ENCODE measurements at places on chromosomes 16 and 17. TPM values are rescaled to one million over a fixed set of nuclear protein-coding genes. Genes with fewer than 3 reads are reported as not detected.

Gene SMPD3
- 4.5 TPM for total RNA-seq

Gene ORC6
- 20.7 TPM for total RNA-seq

Gene KRT32
- total RNA-seq: 0.83 TPM

Gene RSKR
- total RNA-seq: 17.5 TPM

Gene CMTM2
- not detected for total RNA-seq

Gene ABCA9
- 0.19 TPM for total RNA-seq

Gene TBC1D28
- total RNA-seq: not detected

Gene MYH3
- total RNA-seq: 11.2 TPM

Gene TAT
- total RNA-seq: 0.14 TPM

Gene SLC12A3
- 4.2 TPM for total RNA-seq

Gene ARHGAP44
- total RNA-seq: 10.9 TPM

Gene HCRT
- total RNA-seq: not detected

DNA sequence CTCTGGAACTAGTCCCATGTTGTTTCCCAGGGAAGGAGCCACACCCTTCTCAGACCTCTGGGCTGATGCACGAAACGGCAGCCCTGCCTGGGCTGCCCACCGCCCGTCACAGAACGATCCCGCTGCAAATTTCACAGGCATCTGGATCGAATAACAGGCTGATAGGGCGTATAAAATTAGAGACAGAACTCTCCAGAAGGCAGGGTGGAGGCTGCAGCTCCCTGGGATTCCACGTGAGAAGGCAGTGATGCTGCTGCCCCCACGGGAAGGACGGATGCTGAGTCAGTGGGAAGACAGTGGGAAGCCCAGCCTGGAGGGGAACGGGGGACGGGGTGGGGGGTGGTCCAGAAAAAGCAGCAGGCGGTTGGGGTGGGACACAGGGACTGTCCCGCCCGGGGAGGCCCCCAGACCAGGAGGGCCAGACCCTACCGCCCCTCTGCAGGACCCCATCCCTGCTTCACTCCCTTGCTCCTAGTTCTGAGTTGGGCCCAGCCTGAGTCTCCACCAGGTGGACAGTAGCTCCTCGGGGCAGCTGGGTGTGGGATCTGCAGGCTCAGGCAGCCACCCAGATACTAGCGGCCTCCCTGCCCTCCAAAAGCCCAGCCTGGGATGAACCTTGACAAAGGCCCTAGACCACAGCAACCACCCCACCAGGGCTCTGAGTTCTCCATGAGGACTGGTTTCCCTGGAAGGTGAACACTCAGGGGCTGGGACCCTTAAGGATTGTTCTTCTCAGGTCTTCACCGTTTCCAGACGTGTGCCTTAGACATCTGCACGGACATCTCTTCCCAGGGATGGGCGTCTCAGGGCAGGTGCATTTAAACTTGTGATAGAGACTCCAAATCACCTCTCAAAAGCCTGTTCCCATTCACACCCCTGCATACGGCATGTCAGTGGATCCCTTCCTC is 117.8 kb downstream of the METRNL start:
- peaks cover 9% of the 10 kb centered on the region for H3K4me1 ChIP-seq
- H3K36me3 ChIP-seq: no peaks in the 10 kb centered on the region
- no peaks in the 10 kb centered on the region for H3K27me3 ChIP-seq
- H3K4me3 ChIP-seq: no peak overlapping the region
- no peak for DNase-seq

GRCh38 chr16:74275031-74275636 is 21.5 kb upstream of the PSMD7 start:
- no peak for DNase-seq
- no peaks in the 10 kb centered on the region for H3K4me1 ChIP-seq
- no peaks in the 10 kb centered on the region for H3K36me3 ChIP-seq
- H3K4me3 ChIP-seq: no peak overlapping the region
- H3K27me3 ChIP-seq: peaks cover 11% of the 10 kb centered on the region
- H3K27ac ChIP-seq: no peak overlapping the region

GRCh38 chr16:27751676-27752075 is 201.7 kb downstream of the KATNIP start:
- H3K4me3 ChIP-seq: no peak overlapping the region
- H3K4me1 ChIP-seq: peaks cover 23% of the 10 kb centered on the region
- peaks cover 26% of the 10 kb centered on the region for H3K36me3 ChIP-seq
- H3K27me3 ChIP-seq: no peaks in the 10 kb centered on the region
- H3K27ac ChIP-seq: no peak overlapping the region
- no peak for DNase-seq

DNA sequence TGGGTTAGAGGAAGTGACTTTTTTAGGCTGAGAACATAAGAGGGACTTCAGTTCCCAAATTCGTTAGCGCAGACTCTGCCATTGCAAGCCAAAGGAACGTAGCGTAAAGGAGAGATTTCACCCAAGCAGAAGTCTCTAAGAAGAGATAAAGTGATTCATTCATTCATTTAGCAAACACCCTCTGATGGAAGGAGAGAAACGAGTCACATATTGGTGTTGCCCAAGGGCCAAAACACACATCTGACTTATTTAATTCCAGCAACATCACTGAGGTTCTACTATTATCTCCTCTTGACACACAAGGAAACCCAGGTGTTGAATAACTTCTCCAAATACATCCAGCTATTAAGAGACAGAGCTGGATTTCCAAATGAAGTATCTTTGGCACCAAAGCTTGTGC is 85.7 kb upstream of the CACNG3 start:
- H3K4me1 ChIP-seq: no peaks in the 10 kb centered on the region
- H3K27me3 ChIP-seq: peaks cover 3% of the 10 kb centered on the region
- DNase-seq: no peak

DNA sequence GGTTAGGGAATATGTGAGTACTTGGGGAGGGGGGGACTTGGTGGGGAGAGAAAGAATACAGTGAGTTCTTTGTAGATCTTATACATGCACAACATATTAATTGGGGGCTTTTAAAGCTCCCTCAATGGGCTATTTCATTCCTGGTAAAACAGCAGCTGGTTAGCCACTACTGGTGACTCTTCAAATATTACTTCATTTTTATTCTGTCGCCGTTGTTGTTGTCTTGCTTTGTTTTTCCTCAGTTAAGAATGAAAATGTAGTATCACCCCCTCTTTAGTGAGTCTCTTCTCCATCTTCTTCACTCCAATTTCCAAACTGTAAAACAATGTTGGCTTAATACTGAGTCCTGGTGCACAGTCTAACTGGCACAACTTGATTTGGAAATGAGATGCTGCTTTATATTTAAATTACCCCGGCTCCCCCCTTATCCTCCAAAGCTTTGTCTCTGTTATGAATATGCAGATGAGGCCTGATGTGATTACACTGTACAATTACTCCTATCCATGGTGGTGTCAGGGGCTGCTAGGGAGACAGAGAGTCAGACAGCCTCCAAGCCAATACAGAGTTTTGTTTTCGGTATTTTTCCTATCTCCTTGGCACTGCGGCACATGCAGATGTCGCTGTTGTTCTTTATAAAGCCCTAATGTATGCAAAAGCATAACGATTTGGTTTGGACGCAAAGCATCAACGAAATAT is 256.9 kb upstream of the PMFBP1 start:
- H3K4me3 ChIP-seq: no peak overlapping the region
- H3K27me3 ChIP-seq: no peaks in the 10 kb centered on the region
- DNase-seq: no peak
- peaks cover 9% of the 10 kb centered on the region for H3K36me3 ChIP-seq
- H3K27ac ChIP-seq: no peak overlapping the region

GRCh38 chr16:75928295-75928694 is 202.0 kb upstream of the CPHXL start:
- H3K27ac ChIP-seq: no peak overlapping the region
- H3K4me3 ChIP-seq: no peak overlapping the region
- no peak for DNase-seq
- no peaks in the 10 kb centered on the region for H3K27me3 ChIP-seq
- no peaks in the 10 kb centered on the region for H3K4me1 ChIP-seq
- H3K36me3 ChIP-seq: no peaks in the 10 kb centered on the region

- no peak for DNase-seq
- no peak overlapping the region for H3K27ac ChIP-seq
- H3K4me1 ChIP-seq: no peaks in the 10 kb centered on the region
These were observed 3.9 kb upstream of the TMEM114 start for GRCh38 chr16:8594149-8594666.

- no peak overlapping the region for H3K27ac ChIP-seq
- H3K4me1 ChIP-seq: no peaks in the 10 kb centered on the region
- peaks cover 4% of the 10 kb centered on the region for H3K27me3 ChIP-seq
- no peaks in the 10 kb centered on the region for H3K36me3 ChIP-seq
- DNase-seq: no peak
These were observed 309.2 kb downstream of the MAP2K6 start for GRCh38 chr17:69723741-69724140.

GRCh38 chr16:76176153-76176552 is 101.0 kb upstream of the CNTNAP4 start:
- DNase-seq: no peak
- H3K27me3 ChIP-seq: no peaks in the 10 kb centered on the region
- H3K36me3 ChIP-seq: no peaks in the 10 kb centered on the region
- no peaks in the 10 kb centered on the region for H3K4me1 ChIP-seq

GRCh38 chr16:73274140-73274539 is 226.2 kb upstream of the ZFHX3 start:
- no peaks in the 10 kb centered on the region for H3K36me3 ChIP-seq
- no peak for DNase-seq
- H3K27me3 ChIP-seq: peaks cover 3% of the 10 kb centered on the region
- no peaks in the 10 kb centered on the region for H3K4me1 ChIP-seq

DNA sequence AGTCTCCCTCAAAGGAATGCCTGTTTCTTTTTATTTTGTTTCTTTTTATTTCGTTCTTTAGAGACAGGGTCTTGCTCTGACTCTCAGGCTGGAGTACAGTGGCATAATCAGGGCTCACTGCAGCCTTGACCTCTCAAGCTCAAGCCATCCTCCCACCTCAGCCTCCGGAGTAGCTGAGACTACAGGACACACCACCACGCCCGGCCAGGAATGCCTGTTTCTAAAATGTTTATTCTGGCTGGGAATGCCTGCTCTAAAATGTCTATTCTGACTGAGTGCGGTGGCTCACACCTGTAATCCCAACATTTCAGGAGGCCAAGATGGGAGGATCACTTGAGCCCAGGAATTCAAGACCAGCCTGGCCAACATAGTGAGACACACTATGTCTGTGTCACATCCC is 2.5 kb upstream of the MMP28 start:
- no peak for DNase-seq
- H3K4me3 ChIP-seq: no peak overlapping the region

DNA sequence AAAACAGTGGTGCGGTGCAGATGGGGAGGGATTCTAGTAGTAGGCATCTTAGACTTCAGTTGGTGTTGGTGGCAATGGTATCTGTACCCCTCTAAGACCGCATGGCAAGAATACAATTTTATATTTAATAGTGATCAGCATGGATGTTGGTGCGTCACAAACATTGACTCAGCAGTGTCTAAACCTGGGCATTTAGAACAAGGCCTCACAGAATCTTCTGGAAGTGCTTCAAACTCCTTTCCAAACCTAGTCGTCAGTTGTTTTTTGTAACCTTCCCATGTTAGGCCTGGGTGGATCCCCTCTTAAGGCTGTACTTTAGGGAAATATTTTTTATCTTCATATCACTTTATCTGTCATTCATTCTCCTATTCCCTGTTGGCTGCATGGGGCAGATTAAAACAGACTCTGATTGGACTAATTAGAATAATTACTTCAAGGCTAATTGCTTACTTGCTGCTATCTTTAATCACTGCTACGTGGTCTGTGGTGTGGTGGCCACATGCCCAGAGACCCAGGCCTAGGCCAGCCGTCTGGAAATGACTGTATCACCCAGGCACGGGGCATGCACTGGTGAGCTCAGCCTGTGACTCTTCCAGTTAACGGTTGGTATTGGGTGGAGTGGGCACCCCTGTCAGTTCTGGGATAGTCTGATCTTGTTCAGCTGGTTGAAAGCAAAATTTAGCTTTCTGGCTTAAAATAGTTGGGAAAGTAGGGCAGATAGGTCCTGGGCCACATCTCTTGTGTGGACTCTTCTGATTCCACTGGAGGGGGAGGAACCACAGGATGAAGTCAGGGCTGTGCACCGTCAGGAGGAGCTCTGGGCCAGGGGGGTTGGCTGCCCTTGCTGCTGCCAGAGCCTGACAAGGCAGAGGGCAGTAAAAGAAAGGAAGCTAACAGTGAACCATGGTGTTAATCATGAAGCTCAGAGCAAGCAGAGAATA is 4.5 kb downstream of the ALKBH5 start:
- peaks cover 53% of the 10 kb centered on the region for H3K4me1 ChIP-seq
- DNase-seq: no peak
- H3K4me3 ChIP-seq: peak overlapping the region; percentile 99
- H3K27ac ChIP-seq: peak overlapping the region; percentile 53

DNA sequence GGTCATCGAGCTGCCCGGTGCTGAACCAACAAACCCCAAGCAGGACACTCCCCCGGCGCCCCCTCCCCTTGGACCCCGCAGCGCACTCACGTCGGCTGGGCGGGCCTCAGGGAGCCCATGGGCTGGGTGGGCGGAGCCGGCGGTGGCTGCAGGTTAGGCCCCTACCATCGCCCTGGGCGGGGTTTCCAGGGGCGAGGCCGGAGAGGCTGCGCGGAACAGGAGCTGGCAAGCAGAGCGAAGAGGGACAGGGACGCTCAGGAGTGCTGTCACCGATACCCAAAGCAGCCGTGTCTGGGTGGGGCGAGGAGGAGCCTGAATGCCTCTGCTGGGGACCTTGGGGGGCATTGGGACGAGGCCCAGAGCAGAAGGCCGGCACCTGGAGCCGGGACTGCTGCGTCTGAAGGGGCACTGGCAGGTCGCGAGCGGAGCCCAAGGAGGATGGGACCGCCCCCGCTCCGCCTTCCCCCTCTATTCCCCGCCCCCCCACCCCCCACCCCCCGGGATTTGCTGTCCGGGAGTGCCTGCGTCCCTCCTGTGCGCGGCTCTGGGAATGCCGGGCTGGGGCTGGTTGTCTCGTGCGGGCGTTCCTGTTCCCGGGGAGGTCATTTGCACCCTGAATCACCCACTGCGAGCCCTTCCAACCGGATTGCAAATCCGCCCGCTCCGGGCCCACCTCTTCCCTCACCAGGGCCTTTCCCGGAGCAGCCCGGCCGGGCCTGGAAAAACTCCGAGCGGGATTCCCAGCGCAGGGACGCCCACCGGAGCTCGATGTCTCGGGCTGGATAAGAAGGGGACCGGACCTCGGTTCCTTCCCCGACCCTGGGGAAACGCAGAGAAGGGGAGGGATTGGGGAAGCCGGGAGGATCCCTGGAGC is 902 bp downstream of the ARHGAP27 start:
- peak overlapping the region; percentile 98 for H3K27ac ChIP-seq
- no peaks in the 10 kb centered on the region for H3K36me3 ChIP-seq
- H3K4me3 ChIP-seq: peak overlapping the region; percentile 87
- peaks cover 41% of the 10 kb centered on the region for H3K27me3 ChIP-seq

GRCh38 chr17:33494151-33494550 is 201.1 kb upstream of the ASIC2 start:
- peaks cover 20% of the 10 kb centered on the region for H3K27me3 ChIP-seq
- H3K4me3 ChIP-seq: no peak overlapping the region
- H3K4me1 ChIP-seq: peaks cover 5% of the 10 kb centered on the region

- DNase-seq: no peak
- H3K27me3 ChIP-seq: no peaks in the 10 kb centered on the region
These were observed 17.8 kb downstream of the PFAS start for GRCh38 chr17:8266648-8267479.

- H3K27me3 ChIP-seq: no peaks in the 10 kb centered on the region
- H3K4me1 ChIP-seq: peaks cover 6% of the 10 kb centered on the region
- DNase-seq: no peak
- H3K36me3 ChIP-seq: peaks cover 55% of the 10 kb centered on the region
- H3K4me3 ChIP-seq: no peak overlapping the region
- no peak overlapping the region for H3K27ac ChIP-seq
These were observed 32.0 kb upstream of the MRC2 start for GRCh38 chr17:62595484-62595883.

Measured in type B pancreatic cell (in vitro differentiated cells).